ENCODE measurements at places on chromosomes 6 and 20. TPM values are rescaled to one million over a fixed set of nuclear protein-coding genes. Genes with fewer than 3 reads are reported as not detected.

- no peak overlapping the region for H3K27ac ChIP-seq
- H3K4me3 ChIP-seq, result no peak overlapping the region
- H3K36me3 ChIP-seq, result no peaks in the 10 kb centered on the region
- DNase-seq, result no peak
- H3K4me1 ChIP-seq, result no peaks in the 10 kb centered on the region
These were observed 6.6 kb downstream of the TSPYL4 start for GRCh38 chr6:116247285-116247684.

DNA sequence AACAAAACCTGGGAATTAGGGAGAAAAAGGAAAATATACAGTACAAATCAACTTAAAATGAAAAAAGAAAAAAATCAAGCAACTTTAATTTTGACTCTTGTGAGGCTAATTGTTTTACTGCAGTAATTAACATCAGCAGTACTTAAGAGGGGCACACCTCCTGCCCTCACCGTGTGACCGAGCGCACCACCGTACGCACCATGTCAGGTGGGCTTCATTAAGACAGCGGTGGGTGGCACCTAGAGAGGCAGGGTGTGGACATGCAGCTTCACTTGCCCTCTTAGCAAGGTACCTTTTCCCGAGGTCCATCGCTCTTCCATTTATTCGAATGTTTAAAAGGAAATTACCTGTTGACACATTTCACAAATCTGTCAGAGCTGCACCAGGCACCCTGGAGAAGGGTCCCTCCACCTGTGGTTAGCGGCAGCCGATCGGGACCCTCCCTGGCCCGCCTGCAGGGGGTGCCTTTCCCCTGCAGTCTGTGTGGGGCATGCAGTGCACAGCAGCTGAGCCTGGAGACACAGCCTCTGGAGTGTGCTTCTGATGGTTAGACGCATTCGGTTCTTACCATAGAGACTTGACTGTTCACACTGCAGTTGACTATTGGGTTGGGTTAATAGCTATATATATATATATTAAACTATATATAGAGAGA, 184.1 kb downstream of the TMEM242 start:
- no peak overlapping the region for H3K4me3 ChIP-seq
- no peaks in the 10 kb centered on the region for H3K36me3 ChIP-seq
- H3K4me1 ChIP-seq, result peaks cover 7% of the 10 kb centered on the region

Gene FAM83C
- total RNA-seq, result not detected

DNA sequence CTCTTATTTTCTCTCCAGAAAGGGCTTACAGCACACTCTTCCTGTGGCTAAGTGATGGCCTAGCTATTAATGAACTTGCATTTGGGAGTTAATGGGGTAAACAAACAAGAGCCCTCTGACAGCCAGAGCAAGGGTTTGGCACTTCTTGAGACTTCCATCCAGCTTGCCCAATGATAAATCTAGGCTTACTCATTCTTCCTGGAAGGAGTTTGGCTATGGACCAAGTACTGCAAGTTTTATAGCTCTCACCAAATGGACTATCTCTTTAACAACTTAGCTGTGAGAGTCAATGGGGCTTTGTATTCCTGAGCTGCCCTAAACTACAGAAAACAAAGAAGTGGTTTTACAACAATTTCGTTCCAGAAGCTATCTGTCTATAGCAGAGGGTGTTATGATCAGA, 16.7 kb upstream of the PI3 start:
- DNase-seq, result no peak
- H3K36me3 ChIP-seq, result no peaks in the 10 kb centered on the region
- no peak overlapping the region for H3K27ac ChIP-seq
- no peaks in the 10 kb centered on the region for H3K27me3 ChIP-seq
- no peak overlapping the region for H3K4me3 ChIP-seq
- no peaks in the 10 kb centered on the region for H3K4me1 ChIP-seq

Gene GMNN
- 8.9 TPM for total RNA-seq

Gene KIAA0408
- total RNA-seq, result 31.2 TPM

- H3K4me1 ChIP-seq, result no peaks in the 10 kb centered on the region
- no peaks in the 10 kb centered on the region for H3K27me3 ChIP-seq
- no peak for DNase-seq
- no peak overlapping the region for H3K27ac ChIP-seq
These were observed 110.8 kb downstream of the ERMARD start for GRCh38 chr6:169862043-169862891.

DNA sequence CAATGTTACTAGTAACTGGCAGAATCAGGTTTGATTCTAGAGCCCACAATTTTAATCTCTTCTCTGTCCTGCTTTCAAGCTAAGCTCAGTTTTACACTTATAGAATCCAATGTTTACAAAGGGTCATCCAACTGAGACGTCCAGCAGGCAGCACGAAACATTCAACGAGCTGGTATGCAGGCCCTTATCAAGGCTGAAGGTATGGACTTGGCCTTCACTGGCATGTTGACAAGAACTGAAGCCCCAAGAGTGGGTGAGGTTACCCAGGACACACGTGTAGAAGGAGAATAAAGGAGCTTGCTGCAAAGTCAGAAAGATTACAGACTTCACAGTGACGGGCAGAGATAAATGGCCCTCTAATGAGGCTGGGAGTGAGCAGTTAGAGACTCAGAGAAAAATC, 187.4 kb downstream of the KIF16B start:
- no peak overlapping the region for H3K4me3 ChIP-seq
- no peaks in the 10 kb centered on the region for H3K36me3 ChIP-seq
- H3K27ac ChIP-seq, result no peak overlapping the region
- no peaks in the 10 kb centered on the region for H3K4me1 ChIP-seq

- H3K4me3 ChIP-seq, result no peak overlapping the region
- H3K36me3 ChIP-seq, result no peaks in the 10 kb centered on the region
- H3K4me1 ChIP-seq, result no peaks in the 10 kb centered on the region
- DNase-seq, result no peak
- no peak overlapping the region for H3K27ac ChIP-seq
These were observed 9.1 kb downstream of the PPP2R5D start for GRCh38 chr6:42993445-42993844.

DNA sequence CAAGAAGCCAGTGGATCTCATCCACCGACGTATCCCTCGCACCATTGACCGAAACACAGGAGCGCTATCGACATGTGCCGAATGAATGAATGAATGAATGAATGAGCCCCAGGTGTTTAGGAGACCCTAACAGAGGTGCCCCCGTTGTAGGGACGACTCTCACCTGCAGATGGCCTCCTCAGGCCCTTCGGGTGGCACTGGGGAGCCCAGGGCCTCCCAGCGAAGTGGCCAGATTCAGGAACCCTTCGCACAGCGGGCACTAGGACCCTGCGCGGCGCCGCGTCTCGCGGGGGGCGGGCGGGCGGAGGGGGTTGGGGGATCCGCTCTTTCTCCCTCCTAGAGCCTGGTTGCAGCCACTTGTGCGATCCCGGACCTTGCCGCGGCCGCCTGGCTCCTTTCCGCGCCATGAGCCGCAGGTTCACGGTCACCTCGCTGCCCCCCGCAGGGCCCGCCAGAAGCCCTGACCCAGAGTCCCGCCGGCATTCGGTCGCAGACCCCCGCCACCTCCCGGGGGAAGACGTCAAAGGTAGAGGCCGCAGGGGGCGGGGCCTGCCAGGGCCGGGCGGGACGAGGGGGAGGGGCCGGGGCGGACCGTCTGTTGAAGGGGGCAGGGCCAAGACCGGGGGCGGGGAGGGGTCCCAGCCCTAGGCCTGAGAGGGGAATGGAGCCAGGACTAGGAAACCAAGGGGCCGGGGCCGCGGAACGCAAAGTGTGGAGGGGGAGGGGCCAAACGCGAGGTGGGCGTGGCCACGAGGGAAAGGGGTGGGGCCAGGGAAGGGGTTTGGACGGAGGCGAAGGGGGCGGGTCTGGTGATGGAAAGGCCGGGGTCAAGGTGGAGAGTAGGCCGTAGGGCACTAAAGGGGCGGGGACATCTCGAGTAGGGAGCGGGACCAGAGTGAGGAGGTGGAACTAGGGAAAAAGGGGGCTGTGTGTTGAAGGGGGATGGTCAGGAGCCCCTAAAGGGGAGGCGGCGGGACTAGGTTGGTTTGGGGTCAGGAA, 7.4 kb upstream of the SLC12A5 start:
- no peak for DNase-seq
- H3K27ac ChIP-seq, result no peak overlapping the region
- H3K27me3 ChIP-seq, result peaks cover 29% of the 10 kb centered on the region
- peak overlapping the region; percentile 3 for H3K4me3 ChIP-seq
- H3K4me1 ChIP-seq, result no peaks in the 10 kb centered on the region

DNA sequence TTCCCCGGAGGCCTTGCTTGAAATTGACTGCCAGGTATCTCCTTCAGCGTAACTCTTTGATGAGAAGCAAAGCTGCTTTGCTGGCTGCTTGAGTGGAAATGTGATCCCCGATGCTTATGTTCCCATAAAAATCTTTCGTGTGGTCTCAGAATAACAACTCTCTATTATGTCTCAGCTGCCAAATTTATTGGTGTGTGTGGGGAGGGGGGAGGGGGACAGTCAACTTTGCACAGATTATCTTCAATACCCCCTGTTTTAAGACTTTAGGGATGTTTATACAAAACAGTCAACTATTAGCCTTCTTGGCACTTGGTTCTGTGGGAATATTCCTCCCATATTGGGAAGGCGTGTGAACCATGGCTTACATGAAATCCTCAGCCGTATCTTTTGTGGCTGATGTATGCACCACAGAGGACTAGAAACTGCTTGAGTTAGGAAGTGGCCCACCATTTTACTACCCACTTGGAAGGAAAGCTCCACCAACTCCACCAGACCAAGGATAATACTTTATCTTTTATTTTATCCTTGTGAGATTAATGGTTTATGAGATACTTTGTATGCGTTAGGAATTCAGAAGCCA, 101.5 kb upstream of the SLC24A3 start:
- peak; percentile 28 for DNase-seq
- H3K27me3 ChIP-seq, result no peaks in the 10 kb centered on the region
- H3K27ac ChIP-seq, result peak overlapping the region; percentile 23
- no peaks in the 10 kb centered on the region for H3K36me3 ChIP-seq
- H3K4me1 ChIP-seq, result no peaks in the 10 kb centered on the region
- no peak overlapping the region for H3K4me3 ChIP-seq

GRCh38 chr6:158467923-158468322, 92.0 kb upstream of the TMEM181 start:
- DNase-seq, result no peak
- H3K36me3 ChIP-seq, result no peaks in the 10 kb centered on the region
- no peaks in the 10 kb centered on the region for H3K4me1 ChIP-seq

DNA sequence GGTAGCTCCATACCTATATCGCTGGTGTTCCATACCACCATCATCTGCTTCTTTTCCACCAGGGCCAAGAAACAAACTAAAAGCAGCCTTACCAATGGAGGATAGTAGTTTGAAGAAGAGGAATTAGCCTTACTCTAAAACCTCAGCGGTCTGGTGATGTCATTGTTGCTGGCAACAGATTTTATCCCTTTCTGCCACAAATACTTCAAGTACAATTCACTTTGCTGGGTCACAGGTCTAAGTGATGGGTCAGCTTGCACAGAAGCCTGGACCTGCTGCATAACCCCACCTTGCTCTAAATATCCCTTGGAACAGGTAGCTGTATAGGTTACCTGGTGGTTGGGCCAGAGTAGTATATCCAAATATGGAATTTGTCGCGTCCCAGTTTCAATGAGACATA, 53.2 kb upstream of the THEMIS start:
- H3K4me1 ChIP-seq, result no peaks in the 10 kb centered on the region
- H3K36me3 ChIP-seq, result no peaks in the 10 kb centered on the region
- no peak for DNase-seq
- H3K27me3 ChIP-seq, result no peaks in the 10 kb centered on the region
- no peak overlapping the region for H3K27ac ChIP-seq

Gene MRPL18
- total RNA-seq, result 23.5 TPM

Gene FAM217A
- not detected for total RNA-seq

Gene TP53TG5
- not detected for total RNA-seq

DNA sequence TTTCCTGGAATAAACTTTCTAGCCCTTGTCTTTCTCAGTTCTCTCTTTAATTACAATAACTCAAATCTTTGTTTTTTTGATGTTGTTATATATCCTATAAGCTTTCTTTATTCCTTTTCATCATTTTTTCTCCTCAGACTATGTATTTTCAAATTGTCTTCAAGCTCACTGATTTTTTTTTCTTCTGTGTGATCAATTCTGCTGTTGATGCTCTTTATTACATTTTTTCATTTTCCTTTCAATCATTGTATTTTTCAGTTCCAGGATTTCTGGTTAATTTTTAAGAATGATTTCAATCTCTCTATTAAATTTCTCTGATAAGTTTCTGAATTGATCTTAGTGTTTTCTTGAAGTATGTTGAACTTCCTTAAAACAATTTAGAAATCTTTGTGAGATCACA, 209.7 kb downstream of the TBC1D32 start:
- no peak overlapping the region for H3K4me3 ChIP-seq
- no peaks in the 10 kb centered on the region for H3K27me3 ChIP-seq
- no peaks in the 10 kb centered on the region for H3K4me1 ChIP-seq
- no peaks in the 10 kb centered on the region for H3K36me3 ChIP-seq
- H3K27ac ChIP-seq, result no peak overlapping the region
- DNase-seq, result no peak

Gene FAM120B
- 50.9 TPM for total RNA-seq

GRCh38 chr20:64244281-64244805, 11.2 kb upstream of the PCMTD2 start:
- no peak overlapping the region for H3K27ac ChIP-seq
- DNase-seq, result peak; percentile 8
- H3K4me3 ChIP-seq, result no peak overlapping the region
- H3K4me1 ChIP-seq, result no peaks in the 10 kb centered on the region
- no peaks in the 10 kb centered on the region for H3K36me3 ChIP-seq

GRCh38 chr6:165769884-165770283, 106.8 kb upstream of the PDE10A start:
- H3K4me1 ChIP-seq, result no peaks in the 10 kb centered on the region
- no peaks in the 10 kb centered on the region for H3K36me3 ChIP-seq
- H3K27ac ChIP-seq, result no peak overlapping the region
- H3K4me3 ChIP-seq, result no peak overlapping the region

Gene SCGN
- 0.30 TPM for total RNA-seq

GRCh38 chr6:113122060-113122459, 735.1 kb upstream of the MARCKS start:
- no peak for DNase-seq
- H3K4me3 ChIP-seq, result no peak overlapping the region
- H3K36me3 ChIP-seq, result no peaks in the 10 kb centered on the region

DNA sequence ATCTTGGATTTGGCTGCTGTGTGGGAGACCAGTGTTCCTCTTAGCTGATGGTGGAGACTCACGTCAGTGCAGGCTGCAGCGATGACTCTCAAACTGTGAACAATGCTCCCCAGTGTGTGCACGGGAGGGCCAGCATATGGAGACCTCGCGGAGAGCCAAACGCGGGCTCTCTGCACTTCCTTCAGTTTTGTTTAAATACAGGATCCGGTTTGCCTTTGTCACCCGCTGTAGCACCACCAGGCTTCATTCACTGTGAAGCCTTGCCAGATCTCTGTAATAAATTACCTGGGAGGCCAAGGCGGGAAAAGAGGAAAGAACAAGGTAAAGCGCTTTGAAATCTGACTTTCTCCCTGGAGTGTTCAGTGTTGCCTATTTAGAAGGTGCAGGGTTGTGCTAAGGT, 30.7 kb upstream of the TMEM14A start:
- H3K27me3 ChIP-seq, result no peaks in the 10 kb centered on the region
- H3K36me3 ChIP-seq, result no peaks in the 10 kb centered on the region
- no peak overlapping the region for H3K27ac ChIP-seq
- no peaks in the 10 kb centered on the region for H3K4me1 ChIP-seq
- DNase-seq, result no peak

Measured in uterus (tissue), 4 donors.